ENCODE measurements at places on chromosomes 2 and 18.

DNA sequence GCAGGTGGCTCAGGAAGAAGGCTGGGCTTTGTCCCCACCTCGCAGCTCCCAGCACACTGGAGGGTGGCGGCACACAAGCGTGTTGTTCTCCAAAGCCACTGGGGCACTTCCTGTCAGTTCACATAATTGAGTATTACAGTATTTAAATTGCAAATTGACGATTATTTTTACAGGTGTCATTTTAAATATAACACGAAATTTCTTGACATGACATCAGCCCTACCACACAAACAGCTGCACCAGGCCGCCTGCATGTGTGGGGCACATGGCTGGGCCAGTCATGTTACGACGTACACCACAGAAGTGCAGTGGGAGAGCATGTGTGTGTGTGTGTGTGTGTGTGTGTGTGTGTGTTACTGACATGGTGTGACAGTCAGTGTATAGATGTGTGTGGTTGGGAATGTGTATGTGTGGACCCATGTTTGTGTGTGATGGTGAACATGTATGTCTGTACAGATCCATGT lies 155.6 kb downstream of the TTC32 start:
- no peaks in the 10 kb centered on the region for H3K36me3 ChIP-seq
- no peak for DNase-seq
- no peak overlapping the region for H3K27ac ChIP-seq
- no peak overlapping the region for H3K4me3 ChIP-seq
- H3K27me3 ChIP-seq: no peaks in the 10 kb centered on the region

GRCh38 chr2:219155054-219155644 lies 5.5 kb downstream of the NHEJ1 start:
- H3K27ac ChIP-seq: no peak overlapping the region
- peaks cover 5% of the 10 kb centered on the region for H3K4me1 ChIP-seq
- no peak overlapping the region for H3K4me3 ChIP-seq
- DNase-seq: no peak
- peaks cover 7% of the 10 kb centered on the region for H3K36me3 ChIP-seq

- H3K36me3 ChIP-seq: no peaks in the 10 kb centered on the region
- no peak overlapping the region for H3K4me3 ChIP-seq
- H3K27ac ChIP-seq: no peak overlapping the region
- DNase-seq: no peak
- H3K4me1 ChIP-seq: peaks cover 6% of the 10 kb centered on the region
- H3K27me3 ChIP-seq: no peaks in the 10 kb centered on the region
Measured at GRCh38 chr2:231515603-231516002, 14.6 kb downstream of the NMUR1 start.

- H3K27me3 ChIP-seq: peaks cover 3% of the 10 kb centered on the region
- H3K36me3 ChIP-seq: no peaks in the 10 kb centered on the region
- no peak overlapping the region for H3K4me3 ChIP-seq
- H3K4me1 ChIP-seq: no peaks in the 10 kb centered on the region
- no peak overlapping the region for H3K27ac ChIP-seq
Measured at GRCh38 chr18:57276829-57277228, 75.5 kb upstream of the ST8SIA3 start.

DNA sequence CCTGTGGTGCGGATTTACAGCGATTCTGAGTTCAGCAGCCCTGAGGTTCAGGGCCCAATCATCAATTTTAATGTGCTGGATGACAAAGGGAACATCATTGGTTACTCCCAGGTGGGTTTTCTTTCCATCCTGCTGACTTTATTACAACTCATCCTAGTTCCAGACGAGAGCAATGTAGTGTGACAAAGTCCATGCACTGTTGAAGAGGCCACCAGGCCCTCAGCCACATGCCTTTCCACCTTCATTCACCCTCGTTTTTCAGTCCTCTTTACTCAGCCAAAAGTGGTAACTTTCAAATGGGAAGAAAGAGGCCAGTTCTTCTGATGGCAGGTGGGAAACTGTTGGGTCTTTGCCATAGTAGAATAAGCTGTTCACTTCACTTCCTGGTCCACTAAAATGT lies 17.9 kb downstream of the MOCOS start:
- no peaks in the 10 kb centered on the region for H3K27me3 ChIP-seq
- DNase-seq: no peak
- H3K4me1 ChIP-seq: no peaks in the 10 kb centered on the region
- no peaks in the 10 kb centered on the region for H3K36me3 ChIP-seq

Measured in SJSA1 (cell line).